Activated CD8-positive, alpha-beta memory T cell treated with anti-CD3 and anti-CD28 coated beads for 1 hour (primary cell): ENCODE measurements at places on chromosomes 2 and 18.

GRCh38 chr2:109486711-109487535, 126.8 kb downstream of the SEPTIN10 start:
- no peak for DNase-seq

- DNase-seq = no peak
Observed at GRCh38 chr2:20129331-20130159, 78.1 kb upstream of the LAPTM4A start.

DNA sequence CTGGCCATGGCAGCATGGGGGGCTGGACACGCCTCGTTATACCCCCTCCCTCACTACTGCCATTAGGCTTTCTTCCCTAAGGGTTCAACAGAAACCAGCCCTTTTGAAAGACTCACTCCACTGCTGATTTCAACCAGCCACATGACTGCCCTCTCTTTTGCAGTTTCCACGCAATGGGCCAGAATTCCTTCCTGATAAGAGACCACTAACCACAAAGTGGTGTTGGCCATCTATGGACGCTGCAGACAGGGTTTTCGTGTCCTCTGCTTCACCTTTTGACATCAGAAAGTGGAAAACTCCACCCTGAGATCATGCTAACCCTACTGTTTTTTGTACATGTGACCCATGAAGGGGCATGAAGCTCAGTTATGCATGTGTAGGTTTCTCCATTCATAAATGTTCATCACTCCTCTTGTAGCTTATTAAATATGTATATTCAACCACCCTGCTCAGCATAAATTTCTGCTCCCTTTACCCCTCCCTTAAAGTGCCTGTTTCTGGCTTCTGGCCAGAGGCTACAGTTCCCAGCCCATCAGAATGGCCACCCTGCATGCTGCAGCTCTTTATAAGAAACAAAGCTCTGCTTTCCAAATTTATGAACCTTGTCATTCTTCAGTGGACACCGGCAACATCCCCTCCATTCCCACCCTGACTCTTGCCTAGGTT, 106.6 kb upstream of the MSH6 start:
- DNase-seq = no peak

DNA sequence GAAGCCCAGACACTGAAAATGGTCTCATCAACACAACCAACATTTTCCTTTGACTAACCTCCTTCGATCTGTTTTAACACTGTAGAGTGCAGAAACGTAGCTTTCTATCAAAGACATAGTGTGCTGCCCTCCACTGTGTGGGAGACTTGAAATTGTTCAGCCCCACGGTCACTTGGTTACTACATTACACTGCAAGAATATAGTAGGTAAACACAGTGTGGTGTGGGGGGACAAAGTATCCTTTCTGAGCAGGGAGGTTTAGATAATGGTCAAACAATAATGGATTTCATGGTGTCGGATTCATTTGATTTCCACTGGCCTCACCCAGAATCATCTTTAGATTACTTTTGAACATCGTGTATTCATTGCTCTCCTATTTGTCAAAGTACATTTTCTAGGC, 181.0 kb downstream of the ERBB4 start:
- no peak for DNase-seq

DNA sequence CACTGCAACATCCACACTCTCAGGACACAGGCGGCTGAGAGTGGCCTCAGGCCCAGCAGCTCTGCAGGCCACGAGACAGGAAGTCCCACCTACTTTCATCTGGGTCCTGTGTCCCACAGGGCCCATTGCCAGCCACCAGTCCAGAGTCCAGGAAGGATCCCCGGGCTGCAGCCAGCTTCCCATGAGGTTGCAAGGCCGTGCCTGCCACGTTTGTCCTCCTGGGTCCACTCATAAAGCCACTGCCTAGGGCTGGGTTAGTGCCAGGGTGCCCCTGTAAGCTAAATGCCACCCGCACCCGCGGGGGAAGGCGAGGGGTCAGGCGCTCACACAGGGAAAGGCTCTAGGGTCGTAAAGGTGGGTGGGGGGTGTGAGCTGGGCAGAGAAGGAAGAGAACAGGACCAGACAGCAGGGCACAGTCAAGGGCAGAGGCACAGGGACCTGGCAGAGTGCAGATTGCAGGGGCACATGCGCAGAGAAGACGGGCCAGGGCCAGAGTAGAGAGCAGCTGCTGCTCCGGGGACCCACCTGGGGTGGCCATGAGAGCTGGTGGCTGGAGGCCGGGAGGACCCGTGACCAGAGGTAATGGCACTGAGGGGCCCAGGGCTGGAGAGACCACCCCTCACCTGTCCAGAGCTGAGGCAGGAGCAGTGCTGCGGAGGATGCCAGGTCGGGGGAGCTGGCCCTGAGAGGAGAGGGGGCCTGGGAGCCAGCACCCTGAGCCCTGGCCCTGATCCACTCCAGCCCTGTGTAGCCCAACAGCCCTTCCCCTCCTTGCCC, 8.0 kb downstream of the AGXT start:
- no peak for DNase-seq

GRCh38 chr18:23547846-23548245, 38.5 kb downstream of the NPC1 start:
- no peak for DNase-seq

DNA sequence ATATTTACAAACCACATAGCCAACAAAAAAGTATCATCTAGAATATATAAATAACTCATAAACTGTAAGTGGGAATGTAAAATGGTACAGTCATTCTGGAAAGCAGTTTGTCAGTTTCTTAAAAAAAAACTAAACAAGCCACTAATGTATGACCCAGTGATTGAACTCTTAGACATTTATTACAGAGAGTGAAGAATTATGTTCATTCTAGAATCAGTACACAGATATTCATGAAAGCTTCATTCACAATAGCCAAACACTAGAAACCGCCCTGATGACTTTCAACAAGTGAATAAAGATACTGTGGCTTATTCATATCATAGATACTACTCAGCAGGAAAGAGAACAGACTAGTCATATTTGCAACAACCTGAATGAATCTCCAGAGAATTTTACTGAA, 1541.5 kb downstream of the LRP1B start:
- DNase-seq = no peak

GRCh38 chr2:228590681-228591080, 409.2 kb upstream of the SPHKAP start:
- no peak for DNase-seq

- DNase-seq = no peak
Observed at GRCh38 chr2:3193443-3194330, 183.9 kb downstream of the EIPR1 start.

DNA sequence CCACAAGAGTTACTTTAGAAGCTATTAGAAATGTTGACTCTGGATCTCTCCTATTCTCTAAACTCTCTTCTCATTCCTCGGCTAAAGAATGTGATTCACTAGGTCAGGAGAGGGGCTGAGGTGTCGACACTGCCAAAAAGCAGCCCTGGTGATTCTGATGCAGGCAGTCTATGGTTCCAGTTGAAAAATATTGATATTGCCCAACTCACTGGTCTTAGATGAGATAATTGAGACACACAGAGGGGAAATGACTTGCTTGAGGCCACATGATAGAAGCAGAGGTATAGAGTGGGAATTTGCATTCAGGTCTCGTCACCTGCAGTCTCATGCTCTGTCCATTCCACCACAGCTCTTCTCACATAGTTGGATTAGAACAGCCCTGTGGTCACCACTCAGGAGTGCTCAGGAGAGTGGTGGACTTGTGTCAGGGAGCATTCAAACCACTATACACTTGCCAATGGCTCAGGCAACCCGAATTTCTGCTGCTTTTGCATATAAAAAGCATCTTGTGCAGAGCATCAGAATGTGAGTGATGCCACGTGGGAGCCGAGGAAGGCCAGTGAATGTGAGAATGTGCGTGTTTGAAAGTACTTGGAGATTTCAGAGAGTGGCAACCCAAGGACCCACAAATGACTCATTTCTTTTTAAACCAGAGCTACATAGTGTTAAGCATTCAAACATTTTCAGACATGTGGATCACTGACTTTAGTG, 65.1 kb upstream of the CTLA4 start:
- no peak for DNase-seq

DNA sequence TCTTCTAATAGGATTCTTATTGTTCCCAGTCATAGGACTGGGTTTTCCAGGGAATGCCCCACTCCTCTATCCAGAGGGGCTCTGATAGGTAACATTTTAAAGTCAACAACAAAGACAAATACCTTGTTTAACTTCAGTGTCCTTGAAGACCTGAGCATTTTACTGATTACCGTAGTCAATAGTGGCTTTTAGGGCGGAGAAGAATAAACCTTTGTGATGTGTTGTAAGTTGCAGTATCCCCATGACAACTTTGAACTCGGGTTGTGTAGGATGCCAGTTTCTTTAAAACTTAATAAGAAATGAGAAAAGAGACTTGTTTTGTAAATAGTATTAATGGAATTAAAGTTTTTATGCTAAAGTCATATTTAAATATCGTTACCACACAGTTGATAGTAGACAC, 6.0 kb downstream of the GATA6 start:
- no peak for DNase-seq

- no peak for DNase-seq
Observed at GRCh38 chr2:106161938-106162820, 31.9 kb downstream of the UXS1 start.

GRCh38 chr18:58966704-58967103, 102.0 kb downstream of the ZNF532 start:
- DNase-seq = no peak

DNA sequence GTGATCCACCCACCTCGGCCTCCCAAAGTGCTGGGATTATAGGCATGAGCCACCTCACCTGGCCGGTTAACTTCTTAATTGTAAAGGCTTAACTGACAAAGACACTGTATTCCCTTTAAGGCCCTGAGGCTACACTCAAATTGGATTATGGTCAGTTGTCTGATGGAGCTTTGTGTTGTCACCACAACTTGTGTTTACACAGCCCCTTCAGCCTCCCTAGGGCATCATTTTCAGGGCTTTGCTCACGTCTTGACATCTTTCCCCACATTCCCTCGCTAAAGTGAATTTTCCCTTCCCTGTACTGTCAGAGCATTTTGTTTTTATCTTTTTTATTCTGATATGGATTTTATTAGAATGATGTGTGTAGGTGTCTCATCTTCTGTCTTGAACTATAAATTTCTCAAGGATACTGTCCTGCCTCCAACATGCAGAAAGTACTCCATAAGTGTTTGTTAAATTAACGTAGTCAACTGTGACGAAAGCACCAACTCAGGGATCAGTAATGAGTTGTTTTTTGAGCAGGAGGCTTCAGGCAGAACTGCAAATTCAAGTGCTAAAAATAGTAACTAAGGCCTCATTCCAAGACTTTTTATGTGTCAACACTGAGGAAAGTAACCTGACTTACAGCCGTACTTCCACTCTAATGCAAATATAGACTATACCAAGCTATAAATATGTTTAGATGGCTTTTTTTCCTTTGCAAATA, 77.1 kb upstream of the NARS1 start:
- no peak for DNase-seq

DNA sequence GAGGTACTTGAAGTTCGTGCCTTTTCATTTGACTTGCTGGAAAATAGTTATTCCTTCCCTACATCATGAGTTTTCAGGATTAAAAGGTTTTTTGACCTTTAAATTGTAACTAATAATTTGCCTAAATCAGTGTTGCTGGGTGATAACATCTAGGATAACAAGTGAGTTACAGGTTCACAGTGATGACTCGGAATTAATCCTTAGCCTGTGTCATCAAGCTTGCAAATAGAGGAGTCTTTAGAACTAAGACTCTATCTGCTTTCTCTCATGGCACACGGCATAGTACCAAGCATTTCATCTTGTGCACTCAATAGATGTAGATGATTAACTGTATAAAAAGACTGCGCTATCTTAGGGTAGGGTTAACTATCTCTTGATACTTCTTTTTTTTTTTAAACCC, 79.5 kb downstream of the CAMKMT start:
- no peak for DNase-seq

- DNase-seq = no peak
Observed at GRCh38 chr2:64143169-64144056, 807 bp downstream of the PELI1 start.

GRCh38 chr2:133977405-133977804, 276.5 kb upstream of the MGAT5 start:
- no peak for DNase-seq

DNA sequence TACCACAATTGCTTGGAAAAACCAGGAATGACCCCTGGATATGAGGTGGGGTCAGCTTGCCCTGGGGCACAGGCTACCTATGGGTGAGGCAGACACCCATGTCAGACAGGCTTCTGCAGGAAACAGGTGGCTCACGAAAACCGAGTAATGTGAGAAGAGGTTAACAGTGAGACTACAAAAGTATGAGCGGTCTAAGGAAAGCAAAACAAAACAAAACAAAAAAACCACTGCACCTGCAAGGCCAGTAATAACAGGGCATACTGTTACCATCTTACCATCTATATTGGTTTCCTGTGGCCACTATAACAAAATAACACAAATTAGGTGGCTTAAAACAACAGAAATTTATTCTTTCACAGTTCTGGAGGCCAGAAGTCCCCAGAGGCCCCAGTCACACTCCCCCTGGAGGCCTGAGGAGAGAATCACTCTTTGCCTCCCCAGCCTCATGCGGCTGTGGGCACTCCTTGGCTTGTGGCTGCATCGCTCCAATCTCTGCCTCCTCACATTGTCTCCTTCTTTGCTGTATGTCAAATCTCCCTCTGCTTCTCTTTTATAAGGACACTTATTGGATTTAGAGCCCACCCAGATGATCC, 86.6 kb upstream of the EPC2 start:
- DNase-seq = no peak

- DNase-seq = no peak
Observed at GRCh38 chr2:66536997-66537396, 102.1 kb downstream of the MEIS1 start.

DNA sequence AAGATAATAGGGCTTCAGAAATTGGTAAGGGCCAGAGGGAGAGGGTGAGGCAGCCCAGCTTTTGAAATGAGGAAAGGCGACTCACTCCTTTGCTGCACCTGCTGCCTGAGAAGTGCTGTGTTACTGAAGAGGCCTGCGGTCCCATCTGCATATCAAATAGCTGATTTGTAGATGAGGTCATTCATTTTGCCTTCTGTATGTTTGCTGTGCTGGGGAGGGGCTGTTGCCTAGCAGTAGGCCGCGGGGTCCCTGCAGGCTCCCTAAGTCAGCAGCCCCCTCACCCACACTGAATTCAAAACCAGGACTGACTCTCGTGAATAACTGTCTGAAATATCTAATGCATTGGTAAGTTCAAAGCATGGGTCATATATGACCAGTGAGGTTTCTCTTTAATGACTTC, 377.2 kb downstream of the SOX11 start:
- no peak for DNase-seq
